Nucleus accumbens (tissue), 56 donors: ENCODE measurements at places on chromosomes 7 and 10.

DNA sequence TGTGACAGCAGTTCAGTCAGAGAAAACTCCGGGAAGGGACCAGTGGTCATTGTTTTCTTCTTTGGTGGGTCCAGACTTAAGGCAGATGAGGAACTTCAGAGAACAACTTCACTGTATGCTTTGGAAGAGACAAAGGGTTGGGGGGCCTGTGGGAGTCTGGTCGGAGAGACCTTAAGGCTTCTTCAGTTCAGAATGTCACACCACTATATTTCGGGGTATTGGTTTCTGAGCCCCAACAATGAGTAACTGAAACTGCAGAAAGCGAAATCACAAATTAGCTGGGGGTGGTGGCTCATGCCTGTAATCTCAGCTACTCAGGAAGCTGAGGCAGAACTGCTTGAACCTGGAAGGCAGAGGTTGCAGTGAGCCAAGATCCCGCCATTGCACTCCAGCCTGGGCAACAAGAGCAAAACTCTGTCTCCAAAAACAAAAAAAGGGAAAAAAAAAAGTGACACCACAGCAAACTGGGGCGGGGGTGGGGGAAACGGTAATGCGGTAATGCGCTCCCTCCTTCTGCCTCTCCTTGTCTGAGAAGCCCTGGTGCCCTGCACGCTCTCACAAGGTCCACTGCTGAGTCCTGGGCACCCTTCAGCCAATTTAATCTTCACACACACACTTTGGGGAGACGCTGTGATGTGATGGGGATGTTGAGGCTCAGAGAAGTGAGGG lies 2.2 kb upstream of the ADIRF start:
- no peak for DNase-seq

- no peak for DNase-seq
These were observed 303.5 kb downstream of the SFMBT2 start for GRCh38 chr10:7107285-7107684.

- no peak for DNase-seq
These were observed 176.1 kb downstream of the SGMS1 start for GRCh38 chr10:50447691-50448090.

DNA sequence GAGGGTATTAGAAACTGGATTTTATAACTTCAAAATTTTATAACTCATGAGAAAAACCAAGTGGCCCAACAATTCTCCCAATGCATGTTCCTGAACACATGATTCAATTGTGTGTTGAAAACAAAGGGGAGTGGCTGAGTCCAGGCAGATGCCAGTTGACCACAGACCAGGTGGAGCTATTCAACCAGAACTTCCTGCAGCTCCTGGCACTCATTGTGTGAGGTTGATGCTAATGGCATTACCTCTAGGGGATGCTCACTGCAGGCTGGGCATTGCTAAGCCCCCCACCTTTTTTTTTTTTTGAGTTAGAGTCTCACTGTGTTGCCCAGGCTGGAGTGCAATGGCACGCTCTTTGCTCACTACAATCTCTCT lies 20.3 kb downstream of the MYOF start:
- DNase-seq: no peak

DNA sequence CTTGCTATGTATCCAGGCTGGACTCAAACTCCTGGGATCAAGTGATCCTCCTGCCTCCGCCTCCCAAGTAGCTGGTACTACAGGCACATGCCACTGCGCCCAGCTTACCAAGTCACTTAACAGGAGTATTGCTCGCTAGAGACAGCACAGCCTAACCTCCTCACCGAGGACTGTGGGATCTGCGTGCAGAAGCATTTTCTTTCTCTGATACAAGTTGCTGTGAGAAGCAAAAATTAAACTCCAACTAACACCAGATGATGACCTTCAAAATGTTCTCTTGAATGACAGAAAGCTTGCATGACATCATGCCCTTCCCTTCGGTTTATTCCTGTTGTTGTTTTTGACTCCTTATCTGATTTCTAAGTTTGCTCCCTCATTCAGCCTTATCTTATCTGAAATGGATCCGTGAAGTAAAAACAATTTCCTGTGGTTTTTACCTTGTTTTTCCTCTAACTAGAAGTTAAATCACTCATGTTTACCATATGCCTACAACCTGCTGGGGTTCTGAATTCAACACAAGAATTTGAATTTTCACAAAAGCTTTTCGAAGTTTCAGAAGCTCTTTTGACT lies 94.4 kb upstream of the KIF5B start:
- DNase-seq: no peak

DNA sequence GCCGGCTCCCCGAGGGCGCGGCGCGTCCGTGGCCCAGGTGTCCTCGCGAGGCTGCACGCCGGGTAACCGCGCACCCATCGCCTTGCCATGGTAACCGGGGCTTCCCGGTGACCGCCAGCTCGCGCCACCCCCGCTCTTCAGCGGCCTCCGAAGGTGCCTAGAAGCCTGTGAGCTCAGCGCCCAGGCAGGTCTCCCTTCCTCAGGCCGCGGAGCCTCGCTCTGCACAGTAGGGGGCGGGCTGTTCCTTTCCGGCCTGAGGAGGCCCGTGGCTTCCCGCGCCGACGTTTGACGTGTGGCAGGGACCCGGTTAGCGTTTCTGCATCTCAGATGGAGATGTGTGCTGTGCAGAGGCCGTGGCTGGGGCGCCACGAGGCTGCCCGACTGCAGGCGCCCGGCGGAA lies 117.1 kb downstream of the DYNC2I1 start:
- DNase-seq: no peak

DNA sequence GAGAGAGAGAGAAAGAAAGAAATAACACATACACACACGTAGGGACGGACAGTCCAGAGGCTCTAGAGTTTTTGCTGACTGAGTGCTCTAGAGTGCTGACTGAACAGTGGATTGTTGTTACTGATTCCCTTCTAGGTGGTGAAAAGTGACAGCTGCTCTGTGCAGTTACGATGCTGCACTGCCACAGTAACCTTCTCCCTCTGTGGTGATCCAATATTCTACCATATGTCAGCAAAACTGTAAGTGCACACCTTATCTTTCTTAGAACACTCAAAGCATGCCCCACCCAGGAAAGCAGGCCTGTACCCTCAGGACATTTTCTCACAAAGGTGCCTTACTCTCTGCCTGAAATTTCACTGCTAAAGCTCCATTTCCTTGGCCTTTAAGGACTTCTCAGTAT lies 1023.5 kb downstream of the TYW1 start:
- no peak for DNase-seq
